ENCODE measurements at places on chromosomes 4 and X.

- no peak for DNase-seq
These were observed at the start of gene PDE6B for GRCh38 chr4:624705-625590. TSS of gene PDE6B (plus strand) at chr4:625573. CDS start at chr4:625627, 54 bp downstream.

DNA sequence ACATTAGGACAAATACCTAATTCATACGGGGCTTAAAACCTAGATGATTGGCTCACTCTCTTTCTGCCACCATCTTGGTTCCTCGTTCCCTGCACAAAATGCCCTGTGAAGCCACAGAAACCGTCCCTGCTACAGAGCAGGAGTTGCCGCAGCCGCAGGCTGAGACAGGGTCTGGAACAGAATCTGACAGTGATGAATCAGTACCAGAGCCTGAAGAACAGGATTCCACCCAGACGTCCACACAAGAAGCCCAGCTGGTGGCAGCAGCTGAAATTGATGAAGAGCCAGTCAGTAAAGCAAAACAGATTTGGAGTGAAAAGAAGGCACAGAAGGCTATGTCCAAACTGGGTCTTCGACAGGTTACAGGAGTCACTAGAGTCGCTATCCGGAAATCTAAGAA, 34.3 kb downstream of the TRIM61 start:
- DNase-seq = no peak

GRCh38 chr4:835148-836002, 9.4 kb upstream of the CPLX1 start:
- DNase-seq = no peak

GRCh38 chr4:102827674-102828496, 534 bp upstream of the UBE2D3 start:
- peak; percentile 98 for DNase-seq

- no peak for DNase-seq
These were observed 185.5 kb upstream of the PITX2 start for GRCh38 chr4:110808351-110808878.

- no peak for DNase-seq
These were observed 105.2 kb upstream of the LRPAP1 start for GRCh38 chr4:3637326-3638016.

GRCh38 chr4:39893693-39894072, 84.0 kb downstream of the PDS5A start:
- no peak for DNase-seq

DNA sequence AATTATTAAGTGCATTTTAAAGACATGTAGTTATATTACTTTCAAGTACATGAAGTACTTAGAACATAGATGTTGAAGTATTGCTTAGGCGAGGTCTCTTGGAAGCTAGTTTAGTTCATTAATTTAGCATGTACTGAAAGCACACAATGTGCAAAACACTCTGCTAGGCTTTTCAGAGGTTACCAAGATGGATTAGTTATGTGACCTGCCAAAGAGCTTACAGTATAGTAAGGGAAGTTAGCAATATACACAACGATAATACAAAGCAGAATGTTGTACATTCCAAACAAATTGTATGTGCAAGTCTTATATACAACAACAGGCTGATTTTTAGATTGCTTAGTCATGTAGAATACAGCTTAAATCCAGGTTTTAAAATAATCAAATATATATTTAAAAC, 118.5 kb upstream of the NRK start:
- no peak for DNase-seq

DNA sequence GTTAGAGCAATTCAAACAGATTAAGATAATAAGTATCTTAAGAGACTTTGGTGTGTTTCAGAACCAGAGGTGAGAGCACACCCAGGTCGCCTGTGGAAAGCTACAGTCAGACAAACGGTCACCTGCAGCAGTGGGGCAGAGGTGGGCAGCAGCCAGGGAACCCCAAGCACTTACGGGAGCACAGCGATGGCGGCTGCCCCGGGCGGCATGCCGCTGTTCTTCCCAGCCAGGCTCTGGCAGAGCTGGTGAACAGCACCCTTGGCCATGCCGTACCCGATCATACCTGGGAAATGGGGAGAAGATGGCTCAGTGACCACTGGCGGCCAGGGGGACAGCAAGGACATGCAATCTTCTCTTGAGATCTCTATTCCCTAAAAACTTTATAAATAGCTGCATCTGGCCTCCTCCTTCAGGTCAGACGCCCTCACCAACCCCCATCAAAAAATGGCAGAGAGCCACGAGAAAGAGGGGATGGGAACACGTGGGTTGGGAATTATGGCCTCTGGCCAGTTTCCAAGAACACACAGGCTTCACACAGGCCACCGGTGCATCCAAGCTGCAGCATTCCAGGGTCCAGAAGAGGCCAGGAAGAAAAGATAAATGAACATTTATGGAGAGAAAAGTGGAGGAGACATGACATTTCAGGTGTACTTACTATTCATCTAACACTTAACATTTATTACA, 19.7 kb downstream of the QDPR start:
- DNase-seq = no peak

DNA sequence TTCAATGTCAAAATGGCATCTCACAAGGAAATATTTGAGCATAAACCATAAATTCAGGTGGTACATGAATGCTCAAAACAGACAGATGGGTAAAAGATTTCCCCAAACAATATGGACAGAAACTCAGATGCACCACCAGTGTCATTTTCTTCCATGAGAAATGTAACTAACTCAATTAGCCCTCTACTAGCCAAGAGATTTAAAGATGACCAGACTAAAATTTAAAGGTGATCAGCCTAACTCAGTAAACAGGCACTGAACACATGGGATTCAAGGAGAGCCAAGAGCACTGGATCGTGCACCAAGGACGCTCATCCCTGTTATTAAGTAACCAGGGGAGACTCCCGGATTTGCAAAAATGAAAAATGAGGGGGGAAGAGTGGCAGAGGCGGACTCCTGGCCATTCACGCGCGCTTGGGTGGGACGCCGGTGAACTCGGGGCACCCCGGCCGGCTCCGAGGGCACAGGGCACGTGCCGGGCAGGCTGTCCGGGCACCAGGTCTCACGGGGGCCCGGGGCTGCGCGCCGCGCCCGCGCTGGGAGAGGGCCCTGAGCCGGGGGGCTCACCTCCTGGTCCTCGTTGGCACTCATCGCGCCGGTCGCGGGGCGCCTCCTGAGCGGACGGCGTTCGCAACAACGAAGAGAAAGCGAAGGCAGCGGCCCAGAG, 490 bp downstream of the RWDD4 start:
- DNase-seq = no peak

GRCh38 chr4:16418814-16419213, 192.5 kb upstream of the TAPT1 start:
- no peak for DNase-seq

GRCh38 chrX:129658429-129658828, 3.7 kb upstream of the APLN start:
- no peak for DNase-seq

DNA sequence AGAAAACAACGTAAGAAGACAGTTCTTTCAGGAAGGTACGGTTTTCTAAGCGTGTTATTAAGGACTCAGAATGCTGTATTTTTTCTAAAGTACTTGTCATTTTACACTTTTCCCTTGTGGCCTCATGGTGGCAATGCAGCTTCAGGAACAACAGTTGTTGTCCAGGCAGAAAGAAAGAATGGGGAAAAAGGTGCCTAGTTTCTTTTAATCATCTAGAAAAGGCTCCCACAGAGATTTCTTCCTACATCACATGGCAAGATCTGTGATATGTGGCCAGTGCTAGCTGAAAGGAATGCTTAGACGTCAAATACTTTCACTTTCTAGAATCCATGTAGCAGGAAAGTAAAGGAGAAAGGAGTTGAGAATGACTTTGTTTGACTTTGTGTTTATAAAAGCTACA, 49.0 kb upstream of the TRAM1L1 start:
- DNase-seq = no peak

DNA sequence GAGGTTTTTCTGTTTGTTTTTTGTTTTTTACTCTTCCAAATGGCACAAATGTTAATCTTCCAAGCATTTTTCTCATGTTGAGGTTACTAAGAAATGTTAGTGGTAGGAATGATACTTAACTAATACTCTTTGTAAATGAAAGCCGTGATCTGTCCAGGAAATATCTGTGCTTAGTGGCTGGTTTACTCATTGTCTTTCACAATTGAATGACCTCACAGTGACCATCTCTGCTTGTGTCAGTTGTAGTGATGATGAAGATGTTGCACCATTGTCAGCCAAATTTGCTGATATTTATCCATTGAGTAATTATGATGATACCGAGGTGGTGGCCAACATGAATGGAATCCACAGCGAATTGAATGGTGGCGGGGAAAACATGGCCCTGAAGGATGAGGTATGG, 93.5 kb downstream of the TNIP2 start:
- no peak for DNase-seq

DNA sequence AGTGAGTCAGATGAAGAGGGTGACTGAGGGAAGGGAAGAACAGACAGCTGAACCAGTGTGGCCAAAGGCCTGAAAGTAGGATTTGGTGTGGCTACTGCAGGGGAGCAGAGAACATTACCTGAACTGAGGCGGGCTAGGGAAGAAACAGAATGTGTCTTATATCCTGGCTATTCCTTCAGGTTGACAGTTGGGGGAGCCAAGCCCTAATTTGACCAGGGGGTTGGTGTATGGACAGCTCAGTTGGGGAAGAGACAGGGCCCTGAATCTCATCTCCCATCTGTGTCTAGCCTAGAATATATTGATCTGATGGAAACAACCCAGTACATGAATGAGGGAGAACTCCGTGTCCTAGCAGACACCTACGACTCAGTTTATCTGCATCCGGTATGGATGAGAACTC, 4.2 kb downstream of the HDAC6 start:
- DNase-seq = no peak

- peak; percentile 28 for DNase-seq
These were observed 5.1 kb upstream of the PLCXD1 start for GRCh38 chrX:275967-276580.

- no peak for DNase-seq
These were observed 33.5 kb downstream of the SMS start for GRCh38 chrX:21974011-21974385.

DNA sequence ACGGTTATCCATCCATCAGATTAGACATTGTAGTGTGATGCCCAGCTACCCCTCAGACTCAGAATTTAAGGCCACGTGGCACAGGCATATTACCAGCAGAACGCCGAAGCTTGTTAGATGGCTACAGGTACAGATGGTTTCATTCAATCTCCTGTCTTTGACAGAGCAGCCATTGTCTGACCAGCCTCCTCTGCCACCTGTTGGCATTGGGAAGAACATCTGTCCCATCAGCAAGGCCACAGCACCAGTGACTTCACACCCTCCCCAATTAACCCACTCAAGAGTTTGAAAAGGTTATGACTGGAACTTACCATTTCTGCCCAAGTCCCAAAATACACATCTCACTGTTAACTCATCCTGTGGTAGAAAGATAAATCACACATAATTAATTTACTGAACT, 22.0 kb upstream of the PHKA2 start:
- DNase-seq = no peak

GRCh38 chrX:151396825-151397740, at the start of gene VMA21:
TSS of gene VMA21 (plus strand) at chrX:151397206. CDS start at chrX:151397309, 103 bp downstream.
- peak; percentile 70 for DNase-seq

- DNase-seq = no peak
These were observed 191.9 kb upstream of the MAB21L2 start for GRCh38 chr4:150389896-150390530.

DNA sequence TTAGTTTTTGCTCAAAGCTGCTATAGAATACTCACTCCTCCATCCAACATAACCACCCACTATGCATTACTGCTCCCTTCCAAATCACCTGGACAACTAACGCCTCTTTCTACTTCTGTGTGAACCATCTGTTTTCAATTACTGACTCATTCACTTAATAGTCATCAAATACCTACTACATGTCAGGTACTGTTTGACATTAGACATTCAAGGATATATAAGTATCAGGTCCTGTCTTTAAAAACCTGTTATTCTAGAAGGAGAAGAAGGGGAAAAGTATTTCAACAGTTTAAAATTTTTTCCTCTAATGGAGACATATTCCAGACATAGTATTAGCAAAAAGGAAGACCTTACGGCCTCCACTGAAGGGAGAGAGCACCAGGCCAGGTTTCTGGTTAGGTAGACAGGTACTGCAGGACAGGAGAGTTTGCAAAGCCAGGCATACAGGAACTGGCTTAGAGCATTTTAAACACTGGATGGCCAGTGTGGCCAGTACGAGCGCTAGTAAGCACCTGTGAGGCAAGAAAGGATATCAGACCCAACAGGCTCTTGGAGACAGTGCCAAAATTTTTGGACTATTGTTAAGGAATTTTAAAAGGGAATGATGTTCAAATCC, 39.0 kb downstream of the SH3RF1 start:
- DNase-seq = no peak

DNA sequence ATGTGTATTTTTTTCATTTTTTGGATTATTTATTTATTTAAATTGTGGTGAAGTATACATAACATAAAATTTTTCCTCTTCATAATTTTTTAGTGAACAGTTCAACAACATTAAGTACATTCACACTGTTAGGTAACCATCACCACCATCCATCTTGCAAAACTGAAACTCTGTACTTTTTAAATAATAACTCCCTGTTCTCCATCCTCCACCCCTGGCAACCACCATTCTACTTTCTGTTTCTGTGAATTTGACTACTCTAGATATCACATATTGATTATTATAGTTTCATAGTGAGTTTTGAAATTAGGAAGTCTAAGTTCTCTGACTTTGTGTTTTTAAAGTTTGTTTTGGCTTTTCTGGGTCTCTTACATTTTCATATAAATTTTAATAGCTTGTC, 89.3 kb upstream of the STX18 start:
- DNase-seq = no peak

DNA sequence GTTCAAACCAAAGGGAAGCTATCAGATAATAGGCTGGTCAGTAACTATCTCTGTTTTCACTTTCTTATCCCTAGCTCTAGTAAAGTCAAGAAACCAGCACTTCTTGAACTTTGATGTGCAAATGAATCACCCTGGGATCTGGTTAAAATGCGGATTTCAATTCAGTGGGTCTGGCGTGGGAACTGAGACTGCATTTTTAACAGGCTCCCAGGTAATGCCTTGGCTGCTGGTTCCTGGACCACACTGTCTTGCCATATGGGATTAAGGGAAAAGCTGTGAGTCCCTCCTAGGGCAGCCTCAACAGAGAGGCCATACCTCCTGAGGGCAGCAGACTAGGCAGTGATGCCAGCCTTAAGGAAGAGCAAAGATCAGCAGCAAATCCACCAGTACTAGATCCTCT, 1.7 kb downstream of the RNF175 start:
- DNase-seq = no peak

- DNase-seq = no peak
These were observed 78.2 kb downstream of the SLC2A9 start for GRCh38 chr4:9942921-9943600.

DNA sequence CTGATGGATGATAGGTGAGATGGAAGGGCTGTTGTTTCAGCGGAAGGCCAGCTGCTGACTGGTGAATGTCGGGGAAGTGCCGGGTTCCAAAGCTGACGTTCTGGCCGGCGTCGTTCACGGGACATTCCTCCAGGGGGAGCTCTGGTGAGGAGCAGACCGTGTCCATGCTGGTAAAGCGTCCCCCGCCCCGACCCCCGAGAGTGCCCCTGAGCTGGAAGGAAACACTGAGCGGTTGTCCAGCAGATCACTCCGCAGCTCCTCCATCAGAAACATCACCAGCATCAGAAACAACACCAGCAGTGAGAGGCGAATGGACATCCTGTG, 18.6 kb upstream of the ADRA2C start:
- DNase-seq = no peak
